Cortex of kidney (tissue), 1 donor: ENCODE measurements at places on chromosomes 7 and 10.

DNA sequence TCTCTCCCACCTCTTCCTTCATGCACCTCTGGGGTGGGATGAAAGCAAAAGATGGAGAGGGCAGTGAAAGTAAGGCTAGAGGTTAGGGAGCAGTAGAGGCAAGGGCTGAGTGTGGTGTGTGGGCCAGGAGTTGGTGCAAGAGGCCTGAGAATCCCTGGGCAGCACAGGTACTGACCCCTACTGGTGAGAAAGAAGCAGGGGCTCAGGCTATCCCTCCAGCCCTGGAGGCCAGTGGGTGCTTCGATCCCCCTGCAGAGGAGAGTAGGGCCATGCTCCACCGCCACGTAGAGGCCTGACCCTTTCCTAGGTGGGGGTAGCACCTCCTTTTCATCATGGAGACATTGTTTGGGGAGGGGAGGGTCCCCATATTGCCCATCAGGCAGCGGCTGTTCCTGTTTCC is 9.8 kb downstream of the CDHR1 start:
- DNase-seq, result no peak

DNA sequence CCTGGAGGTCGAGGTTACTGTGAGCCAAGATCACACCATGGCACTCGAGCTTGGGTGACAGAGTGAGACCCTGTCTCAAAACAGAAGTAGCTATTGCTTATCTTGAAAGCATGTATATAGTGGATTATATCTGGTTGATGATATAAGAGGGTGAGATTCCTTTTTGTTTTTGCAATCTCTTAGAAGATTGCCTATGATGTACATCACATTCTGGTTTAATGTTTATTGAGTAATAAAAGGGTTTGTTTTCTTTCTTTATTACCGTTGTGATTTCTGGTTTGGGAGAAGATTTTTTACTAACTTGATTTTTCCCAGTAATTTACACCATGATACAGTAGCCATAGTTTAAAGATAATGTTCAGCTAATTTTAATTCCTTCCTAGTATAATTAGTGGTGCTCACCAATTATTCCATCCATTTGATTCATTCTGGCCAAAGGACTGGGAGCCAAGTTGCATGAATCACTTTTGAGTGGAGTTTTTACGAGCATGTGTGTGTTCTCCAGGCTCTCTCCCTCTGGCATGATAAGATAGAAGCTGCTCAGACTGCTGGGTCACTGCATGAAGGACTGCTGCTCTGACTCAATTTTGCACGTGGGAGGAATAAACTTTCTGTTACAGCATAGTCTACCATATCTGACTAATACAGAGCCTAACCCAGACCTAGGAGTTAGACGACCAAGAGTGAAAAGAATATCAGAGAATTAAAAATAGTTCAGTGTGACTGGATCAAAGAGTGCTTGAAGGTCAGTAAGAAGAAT is 13.5 kb upstream of the TSPAN13 start:
- DNase-seq, result no peak

- no peak for DNase-seq
Observed at GRCh38 chr7:99218406-99219184, 10.7 kb upstream of the KPNA7 start.

DNA sequence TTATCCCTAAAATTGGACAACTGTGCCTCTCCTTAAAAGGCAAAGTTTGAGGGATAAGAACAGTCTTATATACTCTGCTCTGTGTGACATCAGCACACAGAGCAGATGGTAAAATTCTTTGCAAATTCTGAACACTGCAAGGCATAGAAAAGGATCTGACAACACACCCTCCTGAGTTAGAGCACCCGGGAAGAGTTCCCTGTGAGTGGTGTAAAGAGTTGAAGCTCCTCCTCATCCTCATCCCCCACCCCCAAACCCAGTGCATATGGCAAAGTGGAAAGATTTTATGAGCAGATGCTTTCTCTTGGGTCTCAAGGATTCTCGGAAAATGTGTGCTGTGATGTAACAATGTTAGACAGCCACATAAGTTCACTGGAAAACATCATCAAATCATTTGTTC is 40.0 kb upstream of the DGKI start:
- DNase-seq, result no peak

- DNase-seq, result no peak
Observed at GRCh38 chr7:157889480-157889879, 552.7 kb downstream of the DNAJB6 start.

DNA sequence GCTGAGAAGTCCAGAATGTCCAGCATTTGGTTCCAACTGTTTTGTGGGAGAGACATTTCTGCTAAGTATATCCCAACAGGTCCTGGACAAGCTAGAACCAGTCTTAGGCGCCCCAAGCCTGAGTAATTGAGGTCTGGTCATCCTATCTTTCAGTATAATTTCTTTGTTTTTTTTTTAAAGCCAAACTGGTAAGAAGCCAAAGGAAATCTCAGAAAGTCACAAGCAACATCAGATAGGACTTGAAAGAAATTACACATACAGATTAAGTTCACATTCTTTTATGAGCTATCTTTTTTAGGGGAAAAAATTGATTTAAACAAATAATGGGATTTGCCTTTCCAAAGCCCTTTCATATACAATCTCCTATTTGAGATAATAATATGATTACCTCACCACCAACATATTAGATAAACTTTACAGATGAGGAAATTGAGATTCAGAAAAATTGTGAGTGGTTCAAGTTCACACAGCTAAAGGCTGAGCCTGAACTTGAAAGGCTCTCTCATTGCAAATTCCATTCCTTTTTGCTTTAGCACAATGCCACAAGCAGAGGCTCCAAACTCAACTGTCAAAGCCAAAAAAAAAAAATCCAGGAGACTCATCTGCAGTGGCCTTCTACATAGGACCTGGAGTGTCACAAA is 15.0 kb downstream of the PDLIM1 start:
- DNase-seq, result no peak

DNA sequence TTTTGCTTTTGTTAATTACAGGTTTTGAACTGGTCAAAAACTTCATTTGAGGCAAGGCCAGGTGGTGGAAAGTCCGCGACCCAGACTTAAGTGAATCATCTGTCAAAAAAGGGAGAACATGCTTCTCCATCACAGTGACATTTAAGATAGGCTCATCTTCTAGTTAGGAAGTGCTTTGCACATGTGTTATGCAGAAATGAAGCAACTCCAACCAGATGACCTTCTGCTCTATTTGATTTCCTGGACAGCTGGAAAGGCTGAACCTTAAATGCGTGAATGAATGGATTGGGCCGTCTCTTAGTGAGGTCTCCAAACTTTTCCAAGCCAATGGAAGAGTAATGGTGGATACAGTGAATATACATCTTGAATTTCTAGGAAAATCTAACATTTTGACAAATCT is 101.6 kb upstream of the FAM13C start:
- DNase-seq, result no peak

GRCh38 chr10:125201108-125201524 is 40.8 kb upstream of the CTBP2 start:
- no peak for DNase-seq

DNA sequence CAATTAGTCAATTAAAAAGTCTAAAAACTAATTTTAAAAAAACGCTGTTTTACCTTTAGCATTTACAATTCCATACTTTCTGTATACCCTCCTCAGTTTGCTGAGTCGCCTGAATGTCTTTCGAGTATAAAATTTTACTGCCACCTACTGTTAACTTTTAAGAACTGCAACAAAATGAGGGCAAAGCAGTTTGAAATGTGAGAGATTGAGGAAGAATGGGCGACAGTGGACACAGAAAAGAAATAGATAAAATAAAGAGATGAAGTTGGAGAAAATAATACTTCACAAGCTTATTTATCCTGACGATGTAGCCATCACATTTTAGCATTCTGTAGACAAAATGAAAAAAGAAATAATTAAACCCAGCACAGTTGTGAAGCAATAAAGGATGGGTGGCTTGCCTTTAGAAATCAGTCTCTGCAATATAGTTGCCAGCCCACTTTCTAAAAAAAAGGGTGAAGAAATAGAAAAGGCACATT is 110.8 kb upstream of the PTN start:
- DNase-seq, result no peak

GRCh38 chr7:12686234-12686890 is 1.1 kb upstream of the ARL4A start:
- no peak for DNase-seq

GRCh38 chr7:49279891-49280290 is 355.5 kb downstream of the CDC14C start:
- no peak for DNase-seq
